EL (cell line): ENCODE measurements at places on chromosomes 13 and 19.

DNA sequence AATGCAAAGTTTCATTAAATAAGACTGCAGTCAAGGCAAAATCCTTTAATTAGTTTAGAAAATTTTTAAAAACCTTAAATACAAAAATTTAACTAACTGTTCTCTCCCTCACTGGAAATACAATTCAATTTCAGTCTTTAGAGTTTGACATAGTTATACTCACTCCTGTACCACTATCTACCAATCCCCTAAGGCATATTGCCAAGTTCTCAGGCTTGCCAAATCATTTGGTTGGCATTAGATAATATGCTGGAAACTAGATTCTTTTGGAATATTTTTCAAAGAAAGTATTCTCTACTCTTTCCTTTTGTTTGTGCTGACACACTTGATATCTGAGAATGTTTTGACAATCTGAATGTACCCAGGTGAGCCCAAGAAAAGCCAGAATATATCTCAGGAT is 77.2 kb downstream of the TSC22D1 start:
- peak; percentile 4 for DNase-seq

GRCh38 chr13:76816394-76816793 is 69.8 kb downstream of the KCTD12 start:
- no peak for DNase-seq

DNA sequence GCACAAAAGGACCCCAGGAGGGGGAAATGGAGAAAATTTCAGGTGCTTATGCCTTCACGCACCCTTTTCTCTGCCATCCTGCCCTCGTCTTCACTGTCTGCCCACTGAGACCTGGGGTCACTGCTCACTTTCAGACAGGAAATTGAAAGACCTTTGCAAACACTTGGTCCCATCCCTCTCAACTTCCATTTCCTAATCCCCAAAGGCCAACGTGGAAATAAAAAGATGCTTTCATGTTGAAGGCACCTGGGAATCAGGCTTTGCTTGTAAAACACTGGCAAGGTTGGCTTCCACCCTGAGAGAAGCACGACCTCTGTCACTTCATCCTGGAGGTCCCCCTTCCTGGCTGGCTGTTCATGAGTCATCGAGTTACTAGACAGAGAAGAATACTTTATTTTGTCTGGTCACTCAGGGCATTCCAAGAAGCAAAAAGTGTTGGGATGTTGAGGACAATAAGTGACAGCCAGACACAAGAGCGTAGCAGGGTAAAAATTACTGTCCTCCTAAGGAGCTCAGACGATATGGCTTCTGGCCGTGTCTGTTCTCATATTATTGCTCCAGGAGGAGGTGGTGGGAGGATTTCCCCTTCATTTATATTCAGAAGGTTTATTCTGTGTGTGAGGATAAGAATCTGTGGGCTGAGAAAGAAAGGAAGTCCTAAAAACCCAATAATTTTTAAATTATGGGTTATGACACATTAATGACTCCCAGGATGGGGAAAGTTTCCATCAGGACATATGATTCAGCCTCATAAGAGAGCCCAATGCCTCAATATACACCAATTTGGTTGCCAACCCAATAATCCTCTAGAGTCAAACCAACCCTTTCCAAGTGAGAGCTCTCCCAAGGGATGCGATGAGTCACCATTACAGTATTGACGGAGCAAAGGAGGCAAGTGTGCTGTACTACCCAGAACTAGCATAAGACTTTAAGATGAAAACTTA is 409.0 kb downstream of the COG6 start:
- peak; percentile 74 for DNase-seq

GRCh38 chr19:41540041-41540695 is 35.8 kb upstream of the CEACAM21 start:
- no peak for DNase-seq

DNA sequence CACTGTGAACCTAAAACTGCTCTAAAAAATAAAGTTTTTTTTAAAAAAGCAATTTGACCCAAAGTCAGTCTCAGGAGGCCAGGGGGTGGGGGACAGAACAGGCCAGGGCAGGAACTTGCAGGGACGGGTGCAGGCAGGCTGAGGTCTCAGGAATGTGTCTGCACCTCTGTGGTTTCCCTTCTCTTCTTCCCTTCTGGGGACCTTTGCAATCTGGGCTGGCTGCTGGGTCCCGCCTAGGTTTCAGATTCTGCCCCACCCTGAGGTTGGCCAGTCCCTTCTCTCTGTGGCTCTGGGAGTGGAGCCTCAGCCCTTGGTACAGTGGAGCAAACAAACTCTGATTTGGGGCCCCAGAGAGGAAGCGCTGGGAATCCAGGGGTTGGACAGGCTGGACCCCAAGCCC is 5.3 kb upstream of the F2RL3 start:
- DNase-seq = no peak
